ENCODE measurements at places on chromosomes 4 and X.
A peak's percentile ranks its signal among the peaks of the same experiment; 100 is the strongest.

DNA sequence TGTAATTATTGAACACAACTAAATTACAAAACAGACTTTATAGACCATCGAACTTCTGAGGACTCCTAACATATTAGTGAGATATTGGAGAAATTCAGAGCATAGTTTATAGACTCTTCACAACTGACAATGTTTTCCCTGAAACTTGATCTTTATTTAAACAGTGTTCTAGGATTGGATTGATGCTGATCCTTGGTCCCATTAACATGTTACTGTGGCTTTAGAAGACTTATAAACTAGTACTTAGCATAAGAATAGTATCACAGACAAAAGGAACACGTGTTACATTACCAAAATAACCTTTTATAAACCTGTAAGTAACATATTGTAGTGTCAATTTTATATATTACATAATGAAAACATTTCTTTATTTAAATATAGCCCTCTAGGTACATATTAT, 689.6 kb downstream of the CCSER1 start:
- DNase-seq: no peak

DNA sequence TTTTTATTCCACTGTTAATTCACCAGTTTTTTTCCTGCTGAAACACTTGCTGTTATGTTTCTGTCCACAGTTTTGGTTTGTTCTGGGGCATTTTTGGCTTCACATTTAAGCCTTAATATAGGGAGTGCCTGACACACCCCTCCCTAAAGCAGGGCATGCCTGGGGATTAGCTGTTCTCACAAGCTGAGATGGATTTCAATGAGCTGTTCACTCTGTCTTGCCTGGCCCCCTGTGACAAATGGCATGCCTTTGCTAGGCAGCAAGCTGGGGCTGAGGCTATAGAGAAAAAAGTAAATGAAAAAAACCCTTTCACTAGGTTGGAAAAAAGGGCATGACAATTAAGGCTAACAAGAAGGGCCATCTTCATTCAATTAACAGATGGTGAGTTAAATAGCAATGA, 22.4 kb downstream of the LPAR4 start:
- no peak for DNase-seq

DNA sequence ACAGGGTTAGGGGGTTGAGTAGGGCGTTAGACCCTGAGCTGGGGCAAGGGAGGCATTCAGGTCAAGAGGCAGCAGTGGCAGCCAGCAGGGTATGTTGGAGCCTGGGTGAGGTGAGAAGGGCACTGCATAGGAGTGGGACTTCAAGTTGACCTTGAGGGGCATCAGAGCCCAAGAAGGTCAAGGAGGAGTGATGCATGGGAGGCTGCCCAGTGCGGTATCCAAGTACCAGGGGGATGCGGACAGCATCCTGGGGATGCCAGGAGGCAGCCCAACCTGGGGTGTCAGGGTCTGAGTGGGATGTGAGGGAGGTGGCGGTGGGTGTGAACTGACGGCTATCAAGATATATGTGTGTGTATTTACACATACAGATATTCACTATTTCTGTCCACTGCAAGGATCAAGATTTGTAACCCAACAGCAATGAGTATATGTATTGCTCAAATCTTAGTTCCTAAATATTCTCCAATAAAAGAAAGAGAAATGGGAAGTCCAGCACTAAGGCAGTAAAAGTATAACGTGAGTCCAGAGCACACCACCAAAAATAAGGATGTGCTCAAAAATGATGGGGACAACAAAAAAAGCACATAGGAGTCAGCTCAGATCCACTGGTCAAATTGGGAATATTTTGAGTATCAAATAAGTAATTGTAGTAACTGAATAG, 9.8 kb upstream of the DCLK2 start:
- DNase-seq: no peak

DNA sequence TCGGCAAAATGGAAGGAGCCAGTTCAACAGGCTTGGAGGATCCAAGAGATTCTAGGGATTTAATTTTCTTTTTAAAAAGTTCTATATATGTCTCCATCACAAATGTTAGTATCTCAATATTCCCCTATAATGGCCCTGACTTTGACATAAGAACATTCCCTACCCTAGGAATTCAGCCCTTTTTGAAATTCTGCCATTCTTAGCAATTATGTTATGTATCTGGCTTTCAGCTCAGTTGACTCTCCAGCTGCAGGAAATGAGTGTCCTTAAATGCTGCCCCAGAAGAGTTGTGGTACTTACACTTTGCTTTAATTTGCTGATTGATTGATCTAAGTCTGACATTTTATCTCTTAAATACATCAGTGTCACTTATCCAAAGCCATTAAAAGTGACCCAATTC, 1454.3 kb downstream of the FSTL5 start:
- no peak for DNase-seq

GRCh38 chrX:108811891-108812290, 75.5 kb upstream of the IRS4 start:
- no peak for DNase-seq

DNA sequence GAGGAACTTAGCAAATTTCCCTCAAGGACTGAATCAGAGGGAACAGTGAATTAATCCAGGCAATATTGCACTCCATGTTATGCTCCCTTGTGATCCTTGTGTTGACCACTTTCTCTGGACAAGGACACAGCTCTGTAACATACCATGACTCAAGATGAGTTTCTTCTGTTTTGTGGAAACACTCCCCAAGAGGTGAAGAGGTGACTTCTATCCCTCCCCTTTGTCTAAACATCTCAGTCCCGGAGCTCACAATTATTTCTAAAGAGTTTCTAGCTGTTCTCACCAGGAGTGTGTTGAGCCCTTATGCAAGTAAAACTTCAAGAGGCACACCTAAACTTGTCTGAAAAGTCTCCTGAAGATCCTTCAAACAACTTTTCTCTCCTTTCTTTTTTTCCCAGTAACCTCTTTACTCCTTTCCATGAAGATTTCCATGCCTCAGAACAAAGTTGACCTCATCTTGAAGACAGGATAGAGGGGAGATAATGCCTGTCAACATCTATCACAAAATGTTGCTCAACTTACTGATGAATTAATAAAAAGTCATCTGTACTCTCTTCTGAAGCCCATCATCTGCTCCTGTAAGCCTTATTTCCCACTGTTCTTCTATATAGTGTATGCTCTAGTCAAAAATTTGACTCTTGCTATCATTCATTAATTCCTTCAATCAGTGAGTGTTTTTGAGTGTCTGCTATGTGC, 429.1 kb downstream of the SPRY1 start:
- no peak for DNase-seq

DNA sequence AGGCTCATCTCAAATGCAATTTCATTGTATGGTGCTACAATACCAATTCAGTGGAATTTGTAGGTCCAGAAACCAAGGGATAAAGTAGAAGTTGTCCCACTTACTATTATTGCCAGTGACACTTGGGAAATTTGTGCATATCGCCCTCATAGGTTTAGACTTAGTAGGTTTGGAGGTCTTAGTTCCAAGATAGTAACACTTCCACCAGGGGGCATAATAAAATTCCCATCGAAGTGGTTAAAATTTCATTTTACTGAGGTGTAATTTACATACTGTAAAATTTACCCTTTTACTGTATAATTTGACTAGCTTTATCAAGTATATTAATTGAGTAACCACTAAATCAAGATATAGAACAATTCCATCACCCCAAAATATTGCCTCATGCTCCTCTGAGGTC, 174.6 kb downstream of the INPP4B start:
- DNase-seq: no peak

DNA sequence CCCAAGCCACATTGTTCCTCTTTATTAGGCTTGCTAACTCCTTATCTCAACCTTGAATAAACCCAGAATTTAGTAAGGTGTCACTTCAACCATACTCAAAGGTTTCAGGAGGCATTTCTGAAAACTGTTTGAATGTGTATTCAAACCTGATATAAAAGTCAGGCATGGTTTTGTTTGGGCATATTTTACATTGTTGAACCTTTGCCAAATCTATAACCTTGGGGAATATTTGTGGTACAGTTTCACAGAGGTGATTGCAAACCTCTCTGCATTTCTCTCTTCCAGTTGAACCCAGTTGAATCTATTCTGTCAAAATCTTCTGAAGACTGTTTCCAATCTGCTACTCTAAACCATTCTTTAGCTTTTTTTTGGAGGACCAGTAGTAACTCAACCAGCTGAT, 409.0 kb downstream of the TECRL start:
- no peak for DNase-seq

DNA sequence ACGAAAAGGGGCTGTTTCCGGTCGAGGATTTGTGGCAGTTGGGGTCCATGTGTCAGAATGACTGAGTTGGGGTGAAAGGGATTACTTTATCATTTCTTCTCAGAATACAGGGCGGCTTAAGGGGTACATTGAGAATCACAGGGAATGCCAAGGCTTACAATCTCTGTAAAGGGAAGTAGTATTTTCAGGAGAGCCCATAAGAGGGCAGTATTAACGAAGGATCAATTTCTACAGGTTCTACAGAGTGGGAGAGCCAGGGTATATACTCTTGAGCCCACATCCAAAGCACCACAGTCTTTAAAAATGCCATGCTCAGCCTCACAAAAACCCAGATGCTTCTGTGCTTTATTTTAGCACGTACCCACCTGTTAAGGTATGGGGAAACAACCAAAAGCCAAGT, 67.7 kb upstream of the ZXDA start:
- no peak for DNase-seq

GRCh38 chr4:45971108-45971507, 152.7 kb downstream of the GABRG1 start:
- DNase-seq: no peak

DNA sequence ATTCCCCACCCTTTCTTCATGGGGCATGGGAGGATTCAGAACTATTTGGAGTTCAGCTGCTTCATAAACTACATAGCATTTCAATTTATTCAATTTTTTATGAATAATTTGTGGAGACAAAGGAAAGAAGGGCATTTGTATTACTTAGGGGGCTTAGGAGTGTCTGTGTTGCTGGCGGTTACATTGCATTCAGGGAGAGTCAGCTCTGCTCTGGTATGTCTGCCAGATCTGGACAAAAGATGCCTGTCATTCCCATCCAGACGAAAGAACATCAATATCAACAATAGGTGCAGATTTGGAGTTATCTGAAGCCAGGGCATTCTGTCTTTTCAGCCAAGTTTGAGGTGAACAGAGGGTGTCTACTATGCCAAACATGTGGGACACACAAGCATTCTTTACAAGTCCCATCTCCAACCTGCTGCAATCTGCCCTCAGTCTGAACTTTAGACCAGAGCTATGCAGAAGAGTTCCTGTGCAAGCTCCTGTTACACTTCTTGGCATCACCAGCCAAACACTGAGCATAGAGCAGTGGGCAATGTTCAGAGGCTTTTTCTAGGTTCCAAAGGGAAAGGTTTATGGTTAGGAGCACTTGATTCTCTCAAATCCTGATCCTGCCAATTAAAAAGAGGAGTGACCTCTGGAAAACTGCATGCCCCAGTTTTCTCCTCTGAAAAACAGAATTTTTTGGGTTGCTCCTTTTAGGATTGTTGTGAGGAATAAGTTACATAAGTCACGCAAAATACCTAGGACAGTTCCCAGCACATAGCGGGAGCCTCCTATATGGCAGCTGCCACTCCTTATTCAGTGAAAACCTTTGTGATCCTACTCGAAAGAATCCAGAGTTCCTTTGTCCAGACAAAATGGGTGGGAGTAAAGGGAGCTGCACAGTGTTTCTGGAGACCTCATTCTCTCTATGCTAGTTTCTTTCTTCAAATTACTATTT, 719.5 kb upstream of the SLIT2 start:
- DNase-seq: no peak

- no peak for DNase-seq
Measured at GRCh38 chr4:132026816-132027215, 1122.3 kb upstream of the PCDH10 start.

DNA sequence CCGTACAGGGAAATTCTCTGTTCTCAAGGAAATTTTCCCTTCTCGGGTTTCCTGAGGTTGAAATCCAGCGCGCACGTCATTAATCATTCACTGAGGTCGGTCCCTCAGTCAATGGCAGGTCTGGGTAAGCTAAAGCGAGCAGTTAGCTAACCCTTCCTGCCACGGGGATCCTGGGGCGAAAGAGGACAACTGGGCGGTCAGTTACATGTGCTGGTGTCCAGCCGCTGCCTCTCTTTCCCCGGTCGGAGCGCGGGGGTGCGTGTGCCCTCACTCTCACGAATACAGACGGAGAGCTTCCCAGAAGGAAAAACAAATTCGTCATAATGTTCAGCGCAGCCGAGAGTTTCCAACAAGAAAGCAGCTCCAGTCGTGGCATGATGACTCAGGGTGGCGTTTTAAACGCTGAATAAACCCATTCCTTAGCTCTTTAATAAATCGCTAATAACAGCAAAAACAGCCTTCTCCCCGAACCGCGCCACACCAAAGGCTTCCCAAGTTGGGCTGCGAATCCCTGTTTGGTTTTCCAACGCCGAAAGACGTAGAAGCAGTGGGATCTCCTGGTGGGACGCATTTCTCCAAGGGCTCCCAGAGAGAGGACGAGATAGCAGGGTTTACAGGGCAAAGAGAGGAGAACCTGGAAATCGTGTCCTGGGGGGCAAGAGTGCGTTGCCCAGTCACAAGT, 752 bp upstream of the FGF5 start:
- DNase-seq: no peak

DNA sequence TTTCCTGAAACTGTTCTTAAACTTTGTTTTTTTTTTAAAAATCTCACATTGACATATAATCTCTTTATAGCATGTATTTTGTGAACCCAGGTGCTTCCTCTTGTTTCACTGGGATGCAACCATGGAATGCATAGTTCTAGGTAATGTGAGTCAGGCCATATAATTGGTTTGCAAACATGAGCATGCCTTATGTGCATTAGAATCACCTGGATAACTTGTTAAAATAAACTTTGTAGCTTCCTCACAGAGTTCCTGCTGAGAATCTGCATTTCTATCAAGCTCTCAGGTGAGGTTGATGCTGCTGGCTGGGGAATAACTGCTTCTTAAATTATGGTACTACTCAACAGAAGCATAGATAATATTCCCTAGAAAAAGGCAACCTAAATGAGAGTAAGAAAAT, 940.3 kb upstream of the LCORL start:
- DNase-seq: no peak

DNA sequence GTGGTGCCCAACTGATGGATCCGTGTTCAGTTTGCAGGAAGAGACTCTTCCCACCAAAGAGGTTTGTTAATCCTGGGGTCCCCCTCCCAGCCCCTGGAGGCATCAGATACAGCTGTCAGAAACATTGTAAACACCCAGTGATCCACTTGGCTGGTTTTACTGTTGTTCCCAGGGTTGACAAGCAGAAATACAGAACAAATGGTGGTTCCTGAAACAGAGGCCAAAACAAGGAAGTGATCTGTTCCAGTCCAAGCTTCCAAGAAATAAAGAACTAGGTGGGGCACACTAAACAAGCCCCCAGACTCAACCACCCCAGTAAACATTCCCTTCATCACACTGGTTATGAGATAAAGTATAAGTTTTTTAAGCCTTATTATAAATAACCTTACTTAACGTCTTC, 1.4 kb downstream of the TMLHE start:
- peak; percentile 28 for DNase-seq

- DNase-seq: no peak
Measured at GRCh38 chr4:16448241-16448840, 222.1 kb upstream of the TAPT1 start.
